Activated naive CD4-positive, alpha-beta T cell treated with anti-CD3 and anti-CD28 coated beads, Interleukin-2, amount 50 U/mL, for 72 hours (primary cell): ENCODE measurements at places on chromosomes 2 and 18.

GRCh38 chr2:207333599-207334300 lies 168.0 kb upstream of the KLF7 start:
- no peak for DNase-seq

- DNase-seq = no peak
Observed at GRCh38 chr2:128282976-128283810, 35.5 kb downstream of the HS6ST1 start.

GRCh38 chr2:38174646-38175423 lies 98.9 kb upstream of the CYP1B1 start:
- DNase-seq = no peak

DNA sequence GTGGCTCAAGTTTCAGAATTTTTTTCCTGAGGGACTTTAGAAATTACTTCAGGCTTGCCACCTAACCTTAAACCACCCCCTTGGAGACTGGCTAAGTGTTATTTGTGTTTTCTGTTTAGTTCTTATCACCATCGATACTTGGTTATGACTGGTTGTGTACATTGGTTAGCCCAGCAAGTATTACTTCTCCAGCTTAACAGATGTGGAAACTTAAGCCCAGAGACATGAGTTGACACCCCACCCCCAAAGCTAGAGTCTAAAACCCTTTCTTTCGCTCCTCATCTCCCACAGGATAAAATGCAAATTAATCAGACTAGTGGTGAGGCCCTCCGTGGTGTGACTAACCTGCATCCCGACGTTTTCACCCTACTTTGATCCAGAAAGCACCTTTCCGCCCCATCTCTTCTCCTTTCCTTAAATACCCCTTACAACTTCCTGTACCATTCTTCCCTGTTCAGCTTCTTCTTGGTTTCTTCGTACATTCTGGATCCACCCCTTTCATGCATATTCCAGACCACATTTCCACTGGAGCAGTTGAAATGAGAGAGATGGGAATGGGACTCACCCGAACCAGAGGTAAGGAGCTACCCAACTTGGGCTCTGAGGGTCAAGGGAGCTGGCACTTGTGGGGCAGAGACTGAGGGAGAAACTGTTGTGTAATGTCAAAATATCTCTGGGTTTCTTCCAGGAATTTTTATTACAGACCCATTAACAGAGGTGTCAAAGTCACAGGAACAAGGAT lies 819 bp upstream of the MAP3K2 start:
- no peak for DNase-seq

GRCh38 chr2:30736461-30737325 lies 70.6 kb downstream of the CAPN13 start:
- no peak for DNase-seq

DNA sequence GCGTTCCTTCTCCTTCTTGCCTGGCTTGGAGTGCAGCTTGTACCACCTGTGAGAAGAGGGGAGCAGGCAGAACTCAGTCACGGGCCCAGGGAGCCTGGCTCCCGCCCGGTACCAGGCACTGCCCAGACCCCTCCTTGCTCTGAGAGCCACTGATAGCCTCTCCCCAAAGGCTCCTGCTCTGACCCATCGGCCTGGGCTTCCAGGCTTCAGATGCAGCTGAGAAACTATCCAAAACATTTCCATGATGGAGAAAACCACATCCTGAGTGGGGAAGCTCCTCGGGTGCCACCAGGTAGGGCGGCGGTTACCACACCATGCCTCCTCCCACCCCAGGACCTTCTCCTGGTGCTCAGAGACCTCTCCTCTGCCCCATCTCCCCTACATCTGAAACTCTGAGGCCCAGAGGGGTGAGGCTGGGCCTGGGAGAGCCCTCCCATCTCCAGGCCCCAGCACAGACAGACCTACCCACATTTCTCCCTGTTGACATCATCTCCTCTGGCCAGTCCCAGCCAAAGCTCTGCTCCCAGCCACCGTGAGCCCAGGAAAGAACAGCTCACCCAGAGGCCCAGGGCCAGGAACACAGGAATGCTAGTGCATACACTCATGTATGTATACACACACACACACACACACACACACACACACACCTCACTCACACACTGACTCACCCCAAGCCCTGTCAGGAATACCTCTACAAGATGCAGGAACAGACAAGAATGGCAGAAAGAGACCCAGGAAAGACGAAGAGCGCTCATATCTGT lies 17.9 kb upstream of the SFXN5 start:
- no peak for DNase-seq

DNA sequence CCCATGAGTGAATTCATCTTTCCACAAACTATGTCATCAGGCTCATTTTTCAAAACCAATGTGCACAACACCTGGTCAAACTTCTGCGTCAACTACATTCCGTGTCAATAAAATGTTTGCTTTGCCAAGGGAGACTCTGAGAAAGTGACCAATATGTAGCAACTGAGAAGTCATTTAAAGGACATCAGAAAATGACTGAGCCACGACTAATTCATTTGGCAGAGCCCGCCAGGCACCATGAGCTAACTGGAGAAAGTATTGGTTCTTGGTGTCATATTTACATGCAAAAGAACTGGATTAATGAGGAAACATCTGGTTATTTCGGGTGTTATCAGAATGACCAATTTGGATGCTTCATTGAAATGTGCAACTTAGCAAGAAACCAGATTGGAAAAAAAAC lies 7.2 kb downstream of the RND3 start:
- DNase-seq = no peak

DNA sequence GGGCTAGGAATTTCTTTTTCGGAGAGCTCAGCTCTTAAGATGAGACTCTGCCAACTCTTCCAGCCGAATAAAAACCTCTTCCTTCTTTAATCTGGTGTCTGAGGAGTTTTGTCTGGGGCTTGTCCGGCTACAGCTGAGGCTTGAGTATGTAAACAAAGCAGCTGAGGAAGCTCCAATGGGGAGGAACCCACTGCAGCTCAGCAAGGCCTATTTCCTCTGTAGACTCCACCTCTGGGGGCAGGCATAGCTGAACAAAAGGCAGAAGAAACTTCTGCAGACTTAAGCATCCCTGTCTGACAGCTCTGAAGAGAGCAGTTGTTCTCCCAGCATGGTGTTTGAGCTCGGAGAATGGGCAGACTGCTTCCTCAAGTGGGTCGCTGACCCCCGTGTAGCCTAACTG lies 838.7 kb downstream of the CCDC85A start:
- no peak for DNase-seq

DNA sequence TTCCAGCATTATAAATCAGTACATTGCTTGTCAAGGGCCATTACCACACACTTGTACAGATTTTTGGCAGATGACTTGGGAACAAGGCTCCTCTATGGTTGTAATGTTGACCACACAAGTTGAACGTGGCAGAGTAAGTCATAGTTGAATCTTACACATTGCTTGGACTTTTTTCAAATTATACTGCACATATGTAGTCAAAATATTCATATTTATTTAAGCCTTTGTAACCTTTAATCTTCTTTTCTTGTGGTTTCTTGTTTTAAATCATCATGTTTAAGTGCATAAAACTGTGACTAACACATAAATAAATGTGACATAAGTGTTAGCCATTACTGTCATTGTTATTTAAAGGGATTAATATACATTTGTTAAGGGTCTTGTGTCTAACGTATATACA lies 52.1 kb upstream of the EPB41L5 start:
- DNase-seq = no peak

GRCh38 chr2:47618272-47618552 lies 164.7 kb upstream of the MSH6 start:
- DNase-seq = no peak

- DNase-seq = no peak
Observed at GRCh38 chr2:126707191-126707590, 51.2 kb downstream of the GYPC start.

GRCh38 chr2:175414191-175414881 lies 232.8 kb upstream of the ATP5MC3 start:
- DNase-seq = no peak

GRCh38 chr2:239668042-239668441 lies 267.2 kb upstream of the HDAC4 start:
- no peak for DNase-seq

DNA sequence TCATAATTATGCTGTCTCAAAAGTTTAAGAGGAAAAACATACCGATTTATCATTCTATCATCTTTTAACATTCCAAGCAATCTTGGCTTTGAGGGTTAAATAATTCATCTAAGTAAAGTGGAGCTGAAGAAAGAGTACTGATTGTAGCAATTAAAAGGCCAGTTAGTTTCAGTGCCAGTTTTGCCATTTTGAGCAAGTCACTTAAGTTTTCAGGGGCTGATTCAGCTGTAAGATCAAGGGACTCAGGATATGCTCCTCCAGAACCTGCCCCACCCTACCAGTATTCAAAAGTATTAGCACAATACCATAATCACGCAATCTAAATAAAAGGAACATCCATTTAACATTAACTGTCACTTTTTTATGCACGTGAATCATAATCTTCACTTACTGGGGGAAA lies 1.9 kb downstream of the SS18 start:
- DNase-seq = no peak

- no peak for DNase-seq
Observed at GRCh38 chr18:55302167-55302833, 285.7 kb downstream of the TCF4 start.

DNA sequence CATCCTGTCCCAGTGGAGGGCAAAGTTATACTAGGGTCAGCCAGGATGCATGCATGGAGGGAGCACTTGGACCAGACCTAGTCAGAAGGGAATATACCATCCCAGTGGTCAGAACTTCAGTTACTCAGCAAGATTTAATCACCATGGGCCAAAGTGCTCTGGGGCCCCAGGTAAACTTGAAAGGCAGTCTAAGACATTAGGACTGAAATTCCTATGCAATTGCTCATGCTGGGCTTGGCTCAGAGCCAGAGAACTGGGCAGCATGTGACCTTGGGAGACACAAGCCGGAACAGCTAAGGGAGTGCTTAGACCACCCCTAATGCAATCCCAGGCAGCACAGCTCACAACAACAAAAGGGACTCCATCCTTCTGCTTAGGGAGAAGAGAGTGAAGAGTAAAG lies 401.3 kb downstream of the KCNJ3 start:
- no peak for DNase-seq

DNA sequence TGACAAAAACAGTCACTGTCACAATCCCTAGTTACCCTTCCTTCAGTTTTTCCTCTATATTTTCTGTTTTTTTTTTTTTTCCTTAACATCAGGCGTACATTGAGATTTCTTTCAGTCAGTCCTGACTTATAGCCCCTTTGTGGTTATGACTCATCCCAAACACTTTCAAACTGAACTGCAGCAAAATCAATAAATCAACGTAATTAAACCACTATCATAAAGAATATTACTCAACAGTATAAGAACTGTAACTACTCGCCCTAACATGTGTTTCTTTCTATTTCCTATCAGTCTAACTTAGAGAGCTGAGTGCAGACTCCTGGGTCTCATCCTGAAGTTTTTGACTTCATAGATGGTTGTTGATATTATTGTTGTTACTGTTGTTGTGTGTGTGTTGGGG lies 523.5 kb downstream of the LRRTM4 start:
- DNase-seq = no peak

DNA sequence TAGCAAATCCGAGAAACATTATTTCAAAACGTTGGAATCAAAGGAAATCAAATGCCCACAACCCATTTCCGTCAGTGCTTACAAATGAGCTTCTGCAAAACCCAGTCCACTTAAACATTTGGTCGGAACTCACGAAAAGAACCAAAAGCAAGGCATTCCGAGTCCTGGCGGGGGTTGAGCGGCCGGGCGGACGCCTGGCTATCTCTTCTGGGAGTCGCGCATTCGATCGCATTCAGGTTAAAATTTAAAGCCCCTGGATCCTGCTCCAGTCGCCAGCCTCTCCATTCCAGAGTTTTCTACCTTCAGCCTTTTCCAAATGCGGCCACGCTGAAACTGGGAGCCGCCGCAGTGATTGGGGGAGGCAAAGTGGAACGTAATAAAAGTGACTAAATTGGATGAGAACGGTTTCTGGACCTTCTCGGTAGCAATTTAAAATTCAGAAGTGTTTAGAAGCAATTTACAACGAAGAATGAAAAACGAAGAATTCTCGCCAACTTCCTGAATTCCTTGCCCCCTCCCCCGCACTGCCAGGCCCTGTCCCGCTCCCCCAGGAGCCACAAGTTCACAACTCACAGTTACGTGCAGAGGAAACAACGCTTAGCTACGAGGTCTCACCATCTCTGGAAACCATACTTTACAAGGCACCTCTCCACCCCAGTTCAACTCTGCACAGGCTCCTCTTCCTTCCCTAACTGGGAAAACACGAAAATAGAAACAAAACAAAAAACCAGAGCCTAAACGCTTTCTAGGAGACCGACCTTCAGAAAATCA lies 1.7 kb upstream of the GATA6 start:
- DNase-seq = no peak

GRCh38 chr2:25543939-25544338 lies 129.4 kb downstream of the DTNB start:
- no peak for DNase-seq

- DNase-seq = no peak
Observed at GRCh38 chr2:144225076-144225475, 294.8 kb downstream of the ZEB2 start.

- no peak for DNase-seq
Observed at GRCh38 chr2:66082581-66082980, 352.3 kb upstream of the MEIS1 start.

DNA sequence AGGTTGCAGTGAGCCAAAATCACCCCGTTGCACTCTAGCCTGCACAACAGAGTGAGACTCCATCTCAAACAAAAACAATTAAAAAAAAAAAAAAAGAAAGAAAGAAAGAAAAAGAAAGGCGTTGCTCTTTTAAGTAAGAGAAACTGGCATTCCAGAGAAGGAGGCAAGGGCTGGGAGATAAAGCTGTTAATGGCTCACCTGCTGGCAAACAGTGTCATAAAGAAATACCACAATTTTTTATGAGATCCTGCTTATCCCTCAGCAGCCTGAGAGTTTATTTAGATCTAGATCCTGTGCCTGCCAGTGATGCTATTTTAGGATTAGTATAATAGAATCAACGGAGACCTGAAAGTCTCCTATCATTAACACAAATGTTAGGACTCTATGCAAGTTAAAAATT lies 16.3 kb downstream of the SLC19A3 start:
- DNase-seq = no peak

DNA sequence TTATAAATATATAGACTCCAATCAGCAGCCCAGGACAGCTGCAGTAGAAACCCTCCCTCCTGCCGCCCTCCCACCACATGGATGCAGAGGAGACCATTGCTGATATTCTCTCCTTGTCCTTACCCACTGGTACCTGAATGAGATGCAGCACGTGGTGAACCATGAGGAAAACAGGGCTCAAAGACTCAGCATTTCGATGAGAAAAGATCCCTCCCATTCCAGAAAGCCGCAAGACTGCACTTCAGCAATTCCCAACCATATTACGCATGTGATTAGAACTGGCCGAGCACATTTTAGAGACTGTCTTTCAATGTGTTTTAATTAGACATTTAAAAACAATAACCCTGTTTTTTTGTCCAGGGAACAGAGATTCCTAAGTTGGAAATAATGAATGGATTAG lies 125.5 kb downstream of the NRP2 start:
- DNase-seq = no peak

GRCh38 chr2:163838890-163839289 lies 103.1 kb upstream of the FIGN start:
- no peak for DNase-seq

DNA sequence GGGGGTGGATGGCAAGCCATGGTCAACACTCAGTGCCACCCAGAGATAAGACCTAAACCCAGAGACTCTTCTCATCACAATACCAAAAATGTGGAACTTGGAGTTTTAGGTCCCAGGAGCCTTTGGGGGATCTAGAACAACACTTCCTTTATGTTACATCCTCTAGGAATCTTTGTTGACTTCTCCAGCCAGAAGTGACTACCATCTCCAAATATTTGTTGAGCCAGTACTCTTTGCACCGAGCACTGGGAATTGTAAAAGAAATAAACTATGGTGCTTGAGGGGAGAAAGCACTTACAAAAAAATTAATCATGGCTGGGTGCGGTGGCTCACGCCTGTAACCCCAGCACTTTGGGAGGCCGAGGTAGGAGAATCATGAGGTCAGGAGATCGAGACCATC lies 120.0 kb upstream of the TMEM200C start:
- no peak for DNase-seq
